Islet precursor cell (in vitro differentiated cells): ENCODE measurements at places on chromosomes 1 and 21.

DNA sequence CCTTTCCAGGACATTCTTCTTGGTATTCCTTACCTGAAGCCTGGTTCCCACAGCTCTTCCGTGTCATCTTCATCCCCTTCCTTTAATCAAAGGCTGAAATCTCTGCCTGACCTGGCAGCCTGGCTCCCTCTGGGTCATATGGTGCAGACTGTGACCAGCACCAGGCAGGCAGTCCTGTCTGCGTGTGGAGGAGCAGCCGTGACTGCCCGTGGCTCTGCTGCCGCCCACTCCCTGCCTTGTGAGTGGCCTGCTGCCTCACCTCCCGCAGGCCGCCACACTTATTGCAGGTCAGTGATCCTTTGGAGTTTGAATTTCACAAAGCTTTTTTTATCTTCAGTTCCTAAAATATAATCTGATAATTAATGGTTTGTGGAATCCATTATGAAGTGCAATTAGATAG is 36.2 kb upstream of the EPHA8 start:
- no peak for DNase-seq

GRCh38 chr21:38984982-38985567 is 179.3 kb downstream of the ETS2 start:
- DNase-seq = no peak

DNA sequence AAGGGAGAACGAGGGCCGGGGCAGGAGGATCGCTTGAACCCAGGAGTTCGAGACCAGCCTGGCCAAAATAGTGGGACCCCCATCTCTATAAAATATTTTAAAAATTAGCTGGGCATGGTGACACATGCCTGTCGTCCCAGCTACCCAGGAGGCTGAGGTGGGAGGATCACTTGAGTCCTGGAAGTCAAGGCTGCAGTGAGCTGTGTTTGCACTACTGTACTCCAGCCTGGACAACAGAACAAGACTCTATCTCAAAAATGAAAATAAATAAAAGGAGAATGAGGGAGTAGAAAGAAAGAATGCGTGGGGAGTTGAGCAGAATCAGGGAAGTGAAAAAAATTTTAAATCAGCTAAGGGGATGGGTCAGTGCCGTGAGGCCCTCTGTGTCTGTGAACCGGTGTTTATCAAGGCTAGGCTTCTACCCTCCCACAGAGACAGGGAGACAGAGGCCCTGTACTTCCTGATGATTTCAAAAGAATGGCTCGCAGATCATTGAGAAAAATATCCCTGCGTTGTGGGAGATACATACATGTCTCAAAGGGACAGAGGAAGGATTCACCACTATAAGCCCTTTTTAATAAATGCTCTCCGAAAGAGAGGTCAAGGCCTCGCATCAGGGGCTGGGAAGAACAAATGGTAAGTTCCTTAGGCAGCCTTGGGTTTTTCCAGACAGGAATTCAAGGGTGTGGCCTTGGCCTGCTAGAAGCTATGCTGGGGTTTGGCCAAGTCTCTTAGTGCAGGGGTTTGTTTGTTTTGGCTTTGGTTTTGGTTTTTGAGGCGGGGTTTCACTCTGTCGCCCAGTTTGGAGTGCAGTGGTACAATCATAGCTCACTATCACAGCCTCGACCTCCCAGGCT is 20.7 kb downstream of the IL10RB start:
- no peak for DNase-seq

- DNase-seq = peak; percentile 17
These were observed 4.9 kb downstream of the SLC5A9 start for GRCh38 chr1:48227165-48228013.
